AG08395 (cell line): ENCODE measurements at places on chromosomes 5 and 9.

GRCh38 chr5:26482076-26482809, 556.1 kb downstream of the CDH9 start:
- no peak for DNase-seq

GRCh38 chr5:102800427-102800826, 45.3 kb downstream of the PAM start:
- no peak for DNase-seq

DNA sequence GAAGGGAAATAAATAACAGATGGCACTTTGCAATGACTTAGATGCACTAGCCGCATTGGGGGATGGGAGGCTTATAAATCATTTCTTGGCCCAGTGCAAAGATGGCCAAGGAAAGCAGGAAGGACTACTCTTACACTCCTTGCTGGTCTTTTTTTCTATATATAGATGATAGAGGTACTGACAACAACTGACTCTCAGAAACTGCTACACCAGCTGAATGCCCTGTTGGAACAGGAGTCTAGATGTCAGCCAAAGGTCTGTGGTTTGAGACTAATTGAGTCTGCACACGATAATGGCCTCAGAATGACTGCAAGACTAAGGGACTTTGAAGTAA, 1.7 kb downstream of the CCNG1 start:
- DNase-seq: peak; percentile 10

DNA sequence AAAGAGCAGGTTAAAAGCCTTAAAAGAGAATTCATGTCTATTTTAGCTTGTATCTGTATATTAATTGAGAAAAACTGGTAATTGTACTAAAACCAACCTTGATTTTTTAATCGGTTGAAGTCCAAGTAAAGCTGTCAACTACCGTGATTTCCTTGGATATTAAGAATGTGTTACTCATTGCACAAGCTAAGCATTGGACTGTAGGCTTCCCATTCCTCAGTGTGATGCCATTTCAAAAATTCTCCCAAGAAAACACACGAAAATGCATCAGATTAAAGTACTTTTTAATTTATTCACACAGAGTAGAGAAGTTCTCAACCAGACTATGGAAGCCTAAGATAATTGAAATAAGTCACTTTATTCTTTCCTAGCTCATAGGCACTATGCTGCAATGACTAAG, 761.4 kb upstream of the TYRP1 start:
- no peak for DNase-seq

DNA sequence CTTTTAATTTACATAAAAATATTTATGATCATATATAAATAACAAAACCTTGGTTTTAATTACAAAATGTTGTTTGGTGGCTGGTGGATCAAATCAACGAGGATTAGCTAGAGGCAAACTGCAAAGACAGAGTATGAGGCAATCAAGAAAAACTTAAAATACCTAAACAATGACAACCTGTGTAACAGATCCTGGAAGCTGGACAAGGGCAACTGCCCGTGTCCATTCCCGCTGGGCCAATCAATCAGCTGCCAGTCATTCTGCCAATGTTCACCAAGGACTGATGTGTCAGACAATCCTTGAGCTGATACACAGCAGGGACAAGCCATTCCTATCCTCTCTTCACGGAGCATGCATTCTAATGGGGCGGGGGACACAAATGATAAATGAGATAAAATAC, 3.2 kb upstream of the TENT4A start:
- DNase-seq: no peak

DNA sequence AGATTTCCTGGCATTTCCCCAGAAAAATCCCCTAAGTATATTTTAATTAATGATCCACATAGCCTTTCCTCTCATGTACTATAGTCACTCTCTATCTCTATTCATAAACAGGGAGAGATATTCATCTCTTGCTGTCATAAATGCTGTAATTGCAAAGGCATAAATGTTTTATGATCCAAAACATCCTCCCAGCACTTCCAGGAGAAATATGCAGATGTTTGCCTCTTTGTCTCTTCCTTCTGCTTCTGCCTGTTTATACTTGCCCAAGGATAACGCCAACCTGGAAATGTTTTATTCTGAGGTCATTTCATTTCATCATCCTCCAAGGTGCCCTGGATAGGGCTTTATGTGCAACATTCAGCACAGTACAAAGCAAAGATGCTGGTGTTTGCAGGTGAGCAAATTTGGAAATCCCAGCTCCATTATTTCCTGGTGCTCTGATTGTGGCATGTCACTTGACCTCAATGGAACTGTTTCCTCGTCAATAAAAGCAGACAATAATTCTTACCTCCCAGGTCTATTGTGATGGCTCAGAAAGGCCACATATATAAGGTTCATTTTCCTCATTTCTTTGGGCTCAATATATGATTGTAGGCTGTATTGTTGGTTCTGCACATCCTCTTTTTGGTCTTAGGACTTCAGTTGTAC, 6.9 kb downstream of the TNFSF15 start:
- no peak for DNase-seq

DNA sequence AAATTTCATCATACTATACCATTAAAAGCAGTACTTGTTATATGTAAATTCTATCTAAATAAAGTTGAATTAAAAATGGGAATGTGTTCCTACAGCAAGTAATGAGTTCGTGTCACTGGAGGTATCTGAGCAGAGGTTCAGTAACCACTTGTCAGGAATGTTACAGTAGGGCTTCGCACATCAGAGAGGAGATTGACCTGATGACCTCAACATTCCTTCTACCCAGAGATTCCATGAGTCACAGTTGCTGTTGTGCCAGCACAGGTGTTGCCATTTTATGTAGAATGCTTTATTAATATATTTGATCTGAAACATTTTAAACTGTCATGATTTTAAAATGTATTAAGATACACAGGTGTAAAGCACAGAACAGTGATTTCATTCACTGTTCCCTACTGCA, 60.3 kb downstream of the STX17 start:
- DNase-seq: no peak

DNA sequence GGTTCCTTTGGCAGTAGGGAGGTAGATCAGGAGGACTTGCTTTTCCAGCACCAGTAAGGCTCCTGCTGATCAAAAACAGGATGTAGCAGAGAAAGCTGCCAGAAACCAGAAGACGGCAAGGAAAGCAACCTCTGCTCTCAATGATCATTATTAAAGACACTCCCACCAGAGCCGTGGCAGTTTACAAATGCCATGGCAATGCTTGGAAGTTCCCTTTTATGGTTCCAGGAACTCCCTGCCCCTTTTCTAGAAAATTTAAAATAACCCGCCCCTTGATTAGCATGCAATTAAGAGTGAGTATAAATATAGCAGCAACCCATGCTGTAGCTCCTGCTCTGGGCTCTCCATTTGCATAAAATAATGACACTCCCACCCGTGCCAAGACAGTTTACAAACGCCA, 16.1 kb downstream of the EQTN start:
- DNase-seq: peak; percentile 27
